ENCODE measurements at places on chromosomes 1 and 21.

DNA sequence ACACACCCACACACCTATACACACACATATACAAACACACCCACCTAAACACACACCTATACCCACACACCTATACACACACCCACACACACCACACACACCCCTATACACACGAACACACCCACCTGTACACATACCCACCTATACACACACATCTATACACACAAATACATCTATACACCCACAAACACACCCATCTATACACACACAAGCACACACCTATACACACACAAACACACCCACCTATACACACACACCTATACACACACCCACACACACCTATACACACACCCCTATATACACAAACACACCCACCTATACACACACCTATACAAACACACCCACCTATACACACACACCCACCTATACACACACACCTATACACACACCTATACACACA, 116.4 kb upstream of the VAMP3 start:
- no peak for DNase-seq

GRCh38 chr1:186715887-186716809, 35.9 kb upstream of the PTGS2 start:
- no peak for DNase-seq

- no peak for DNase-seq
These were observed 355.2 kb downstream of the SMYD3 start for GRCh38 chr1:246151796-246152434.

GRCh38 chr1:175221557-175222175, 29.1 kb upstream of the KIAA0040 start:
- DNase-seq: no peak

GRCh38 chr1:26493267-26493666, 21.0 kb downstream of the HMGN2 start:
- DNase-seq: no peak

DNA sequence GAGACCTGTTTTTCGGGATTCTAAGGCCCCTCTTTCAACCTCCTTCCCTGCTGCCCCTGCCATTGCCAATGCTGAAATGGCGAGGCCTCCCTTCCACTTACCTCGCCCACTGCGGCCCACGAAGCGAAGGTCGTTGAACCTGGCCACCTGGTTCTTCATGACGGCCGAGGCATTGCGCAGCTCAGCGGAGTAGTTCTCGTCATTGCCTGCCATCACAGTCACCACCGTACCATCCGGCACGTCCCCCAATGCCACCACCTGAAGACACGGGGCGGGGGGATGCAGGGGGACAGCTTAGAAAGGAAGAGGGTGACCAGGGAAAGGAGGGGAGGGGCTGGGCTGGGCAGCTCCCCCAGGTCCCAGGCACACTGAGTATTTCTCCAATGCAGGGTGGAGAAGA, 2.6 kb downstream of the RUNX3 start:
- DNase-seq: no peak

DNA sequence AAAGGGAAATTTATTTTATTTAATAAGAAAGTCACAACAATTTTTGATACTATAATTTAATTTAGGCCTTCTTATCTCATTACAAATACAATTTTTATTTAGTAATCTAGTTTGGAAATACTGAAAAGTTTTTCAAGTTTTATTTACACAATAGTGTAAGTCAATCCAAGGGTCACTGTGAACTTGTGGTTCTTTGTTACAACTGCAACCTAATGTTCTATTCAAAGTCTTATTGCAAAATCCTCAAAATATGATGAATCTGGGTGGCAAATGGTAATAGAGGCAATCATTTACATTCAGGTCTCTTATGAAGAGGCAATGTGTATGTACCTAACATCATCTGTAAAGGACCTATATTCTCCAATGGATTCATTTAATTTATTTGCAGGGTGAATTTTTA, 421.2 kb downstream of the DPYD start:
- no peak for DNase-seq

DNA sequence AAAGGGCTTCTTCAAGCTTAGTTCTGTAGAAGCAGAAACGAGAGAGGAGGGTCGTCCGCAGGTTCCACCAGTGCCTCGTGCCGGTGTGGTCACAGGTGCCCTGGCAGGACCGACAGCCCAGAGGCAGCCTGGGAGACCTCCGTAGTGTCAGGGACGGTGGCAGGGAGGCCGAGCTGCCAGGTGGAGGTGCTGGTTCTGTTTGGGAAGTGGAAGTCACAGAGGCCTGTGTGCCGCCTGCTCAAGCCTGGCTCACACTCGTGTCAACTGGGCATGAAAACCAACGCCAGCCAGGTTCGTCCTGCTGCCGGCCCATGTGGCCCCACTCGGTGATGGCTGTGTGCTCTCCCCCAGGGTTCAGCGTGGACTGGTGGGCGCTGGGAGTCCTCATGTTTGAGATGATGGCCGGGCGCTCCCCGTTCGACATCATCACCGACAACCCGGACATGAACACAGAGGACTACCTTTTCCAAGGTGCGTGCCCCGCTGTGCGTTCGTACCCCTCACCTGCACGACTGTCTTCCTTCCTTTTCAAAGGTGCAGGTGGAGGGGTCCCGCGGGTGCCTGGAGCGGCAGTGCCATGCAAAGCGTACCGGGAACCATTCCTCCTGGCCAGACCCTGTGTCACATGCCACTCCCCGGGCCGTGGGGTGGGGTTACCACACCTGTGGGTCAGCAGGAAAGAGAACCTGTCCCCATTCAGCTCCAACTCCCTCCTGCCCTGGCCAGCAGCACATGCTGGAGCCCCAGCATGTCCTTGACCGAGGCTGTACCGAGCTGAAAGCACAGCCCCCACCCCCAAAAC, 20.8 kb downstream of the FAAP20 start:
- no peak for DNase-seq

DNA sequence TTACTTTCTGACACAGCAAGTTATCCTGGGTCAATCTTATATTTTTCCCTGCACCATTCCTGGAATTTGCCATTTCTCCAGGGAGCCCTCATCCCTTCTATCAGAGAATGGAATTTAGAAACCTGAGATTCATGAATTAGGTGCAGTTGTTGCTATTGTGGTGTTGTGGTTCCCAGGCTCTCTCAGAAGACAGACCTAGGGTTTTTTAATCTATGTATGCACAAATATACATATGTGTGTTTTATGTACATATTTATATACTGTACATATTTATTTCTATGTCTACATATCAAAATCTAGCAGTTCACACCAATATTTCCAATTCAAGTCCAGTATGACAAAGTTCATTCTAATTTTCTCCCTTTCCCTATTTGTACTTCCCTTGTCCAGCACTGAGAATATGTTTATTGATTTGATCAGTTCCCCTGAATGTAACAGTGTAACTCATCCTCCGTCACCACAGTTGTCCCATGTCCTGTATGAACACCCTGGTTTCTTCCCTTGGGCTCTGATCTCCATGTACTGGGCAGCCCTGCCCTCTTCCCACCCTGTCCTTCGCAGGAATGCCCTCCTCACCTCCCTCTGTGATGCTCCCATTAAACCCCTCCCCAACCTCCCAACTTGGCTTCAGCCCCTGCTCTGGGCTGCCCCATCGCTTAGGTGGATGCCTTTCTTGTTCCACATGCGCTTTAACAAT, 145.5 kb downstream of the VPS13D start:
- no peak for DNase-seq

GRCh38 chr1:41678111-41678878, 193.8 kb upstream of the EDN2 start:
- DNase-seq: no peak

All from bone marrow (tissue), 2 donors.